ENCODE measurements at places on chromosomes 6 and 20. TPM values are rescaled to one million over a fixed set of nuclear protein-coding genes. Genes with fewer than 3 reads are reported as not detected.

The TMC2 gene
- not detected for total RNA-seq

The ACOT13 gene
- 14.4 TPM for total RNA-seq

The F13A1 gene
- not detected for total RNA-seq

The LY86 gene
- total RNA-seq, result 22.1 TPM

The MOG gene
- not detected for total RNA-seq

The SLC35F1 gene
- total RNA-seq, result not detected

The FKBP1A gene
- 214 TPM for total RNA-seq

The SPATA2 gene
- total RNA-seq, result 6.5 TPM

The HAO1 gene
- total RNA-seq, result not detected

The LPA gene
- total RNA-seq, result not detected

The HCK gene
- total RNA-seq, result not detected

The RAB23 gene
- total RNA-seq, result 3.2 TPM

The APOM gene
- 3.9 TPM for total RNA-seq

The RRAGD gene
- total RNA-seq, result 12.4 TPM

The EPPIN gene
- total RNA-seq, result not detected

The PKIB gene
- total RNA-seq, result 0.28 TPM

The GPR6 gene
- total RNA-seq, result not detected

The SSTR4 gene
- not detected for total RNA-seq

The RIMS1 gene
- total RNA-seq, result not detected

The FAM217A gene
- not detected for total RNA-seq

The OR2B3 gene
- total RNA-seq, result not detected

The MYLK2 gene
- total RNA-seq, result 0.34 TPM

The TAF11 gene
- total RNA-seq, result 25.3 TPM

The RNF182 gene
- not detected for total RNA-seq

The ID1 gene
- 0.35 TPM for total RNA-seq

The MICB gene
- 37.8 TPM for total RNA-seq

The CCN6 gene
- not detected for total RNA-seq

The CRIP3 gene
- 0.35 TPM for total RNA-seq

The BMP7 gene
- total RNA-seq, result not detected

The SKIC2 gene
- total RNA-seq, result 71.6 TPM

The IL17F gene
- total RNA-seq, result 0.65 TPM

The MAS1 gene
- not detected for total RNA-seq

The NTSR1 gene
- total RNA-seq, result 0.10 TPM

The AHCY gene
- total RNA-seq, result 61.5 TPM

The OXT gene
- total RNA-seq, result 1.0 TPM

The SYTL3 gene
- 45.2 TPM for total RNA-seq

The MRPL18 gene
- 54.9 TPM for total RNA-seq

The PRICKLE4 gene
- total RNA-seq, result 0.66 TPM

The CRISP2 gene
- not detected for total RNA-seq

The FBXL4 gene
- 13.2 TPM for total RNA-seq

The HTR1E gene
- not detected for total RNA-seq

The TOMM6 gene
- total RNA-seq, result 148 TPM

The BTN1A1 gene
- total RNA-seq, result not detected

The ATXN1 gene
- 43.4 TPM for total RNA-seq

The SLC44A4 gene
- not detected for total RNA-seq

The NFKBIL1 gene
- 15.8 TPM for total RNA-seq

The SERINC1 gene
- total RNA-seq, result 68.5 TPM

The GABRR2 gene
- total RNA-seq, result 0.23 TPM

The ZNF318 gene
- 20.5 TPM for total RNA-seq

Data from activated naive CD4-positive, alpha-beta T cell treated with anti-CD3 and anti-CD28 coated beads, Interleukin-2, amount 10 ng/mL, durations not matched to agents 5 hours and 36 hours (primary cell).